ENCODE measurements at places on chromosomes 12 and 14.

- DNase-seq, result no peak
These were observed 71.0 kb downstream of the PLEKHG3 start for GRCh38 chr14:64775081-64775777.

DNA sequence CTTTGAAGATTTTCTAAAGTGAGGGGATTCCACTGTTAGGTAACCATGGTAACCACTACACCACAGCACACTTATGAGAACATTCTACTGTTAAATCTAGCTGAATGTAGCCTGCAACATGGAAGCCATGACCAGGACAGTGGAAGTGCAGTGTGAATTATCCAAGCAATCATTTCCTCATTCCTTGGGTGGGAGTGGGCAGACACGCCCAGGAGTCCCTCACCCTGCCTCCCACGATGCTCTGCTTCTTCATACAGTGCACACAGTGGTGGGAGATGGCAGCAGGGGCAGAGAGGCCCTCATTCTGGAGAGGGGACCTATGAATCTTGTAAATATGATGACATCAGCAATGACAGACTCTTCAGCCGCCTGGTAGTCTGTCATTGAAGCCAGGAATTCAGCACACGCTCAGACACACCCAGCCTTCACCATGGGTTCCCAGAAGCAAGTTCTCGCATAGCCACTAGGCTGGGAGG is 70.1 kb upstream of the HOXC13 start:
- DNase-seq, result no peak

- no peak for DNase-seq
These were observed 564.8 kb downstream of the MED13L start for GRCh38 chr12:115712676-115713075.

- no peak for DNase-seq
These were observed 13.0 kb upstream of the SERPINA12 start for GRCh38 chr14:94522115-94522724.

- DNase-seq, result no peak
These were observed 37.4 kb downstream of the GNPTAB start for GRCh38 chr12:101793401-101793800.

- no peak for DNase-seq
These were observed 275.7 kb upstream of the SSTR1 start for GRCh38 chr14:37932008-37932407.

DNA sequence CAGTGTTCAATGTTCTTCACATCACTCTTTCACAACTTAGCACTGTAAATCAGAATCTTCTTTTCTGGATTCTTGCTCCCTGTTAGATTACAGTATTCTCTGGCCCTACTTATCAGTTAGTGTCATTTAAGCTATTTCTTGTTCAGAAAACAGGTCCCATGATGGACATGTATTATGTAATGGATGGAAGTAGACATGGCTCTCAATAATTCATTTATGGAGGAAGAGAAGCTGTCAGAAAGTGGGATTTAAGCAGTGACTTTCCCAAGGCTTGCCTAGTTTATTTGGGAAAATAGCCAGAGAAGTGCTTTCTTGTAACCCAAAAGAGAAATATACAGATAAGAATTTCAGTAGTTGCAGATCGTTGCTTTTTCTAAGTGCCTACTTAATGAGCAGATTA is 1.6 kb downstream of the ERC1 start:
- no peak for DNase-seq

DNA sequence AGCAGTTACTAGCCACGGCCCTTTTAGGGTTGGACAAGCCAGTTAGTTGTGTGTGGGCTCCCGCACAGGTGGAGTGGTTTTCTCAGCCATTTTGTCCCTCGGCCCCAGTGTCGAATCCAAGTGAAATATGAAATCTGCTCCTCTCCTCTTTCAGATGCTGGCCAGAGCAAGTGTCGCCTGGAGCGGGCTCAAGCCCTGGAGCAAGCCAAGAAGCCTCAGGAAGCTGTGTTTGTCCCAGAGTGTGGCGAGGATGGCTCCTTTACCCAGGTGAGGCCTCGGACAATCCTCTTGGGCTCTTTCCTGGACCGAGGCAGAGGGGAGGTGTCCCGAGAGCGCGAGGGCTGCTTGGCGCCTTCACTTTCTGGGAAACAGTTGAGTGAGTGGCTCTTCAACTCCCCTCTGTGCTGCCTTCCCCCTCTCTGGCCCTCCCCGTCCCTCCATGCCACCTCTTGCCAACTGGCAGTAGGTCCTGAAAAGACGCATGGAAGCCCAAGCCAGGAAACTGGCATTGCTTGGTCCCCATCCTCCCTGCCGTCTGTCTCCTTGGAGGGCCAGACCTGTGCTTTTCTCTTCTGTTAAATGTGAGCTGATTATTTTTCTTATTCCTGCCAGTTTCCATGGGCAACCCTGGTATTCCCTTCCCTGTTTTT is 74.2 kb downstream of the SMOC1 start:
- DNase-seq, result no peak

DNA sequence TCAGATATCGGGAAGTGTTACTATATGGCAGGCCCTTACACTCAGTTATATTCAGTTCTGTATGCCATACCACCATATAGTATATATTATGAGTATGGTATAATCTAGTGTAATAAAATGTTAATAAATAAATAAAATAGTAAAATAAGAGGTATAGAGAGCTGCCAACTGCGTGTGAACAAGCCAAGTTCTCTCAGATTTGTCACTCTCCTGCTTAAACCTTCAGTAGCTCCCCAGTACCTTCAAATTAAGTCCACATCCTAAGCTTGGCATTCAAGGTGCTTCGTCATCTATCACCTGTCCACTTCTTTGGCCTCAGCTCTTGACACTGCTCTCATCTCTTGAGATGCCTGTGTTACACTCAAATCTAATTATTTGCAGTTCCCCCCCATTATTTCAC is 12.8 kb upstream of the CREBL2 start:
- no peak for DNase-seq

GRCh38 chr14:100348253-100348729 is 25.2 kb downstream of the SLC25A47 start:
- DNase-seq, result no peak

DNA sequence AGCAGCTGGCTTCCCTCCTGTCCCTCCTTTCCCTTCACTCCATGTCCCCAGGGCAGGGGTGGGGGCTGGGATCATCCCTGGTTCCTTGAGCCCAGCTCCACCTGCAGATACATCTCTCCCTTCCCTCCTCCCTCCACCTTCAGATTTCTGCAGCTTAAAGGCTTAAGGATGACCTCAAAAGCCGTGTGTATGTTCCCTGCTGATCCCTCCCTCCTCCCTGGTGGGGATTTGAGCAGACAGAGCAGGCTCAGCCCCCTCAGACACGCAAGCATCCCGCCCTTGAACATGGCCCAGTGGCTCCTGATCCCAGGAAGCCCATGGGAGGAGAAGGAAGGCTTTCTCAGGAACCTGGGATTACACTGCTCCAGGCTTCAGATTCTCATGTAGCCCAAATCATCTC is 82.9 kb upstream of the RIN3 start:
- DNase-seq, result no peak

DNA sequence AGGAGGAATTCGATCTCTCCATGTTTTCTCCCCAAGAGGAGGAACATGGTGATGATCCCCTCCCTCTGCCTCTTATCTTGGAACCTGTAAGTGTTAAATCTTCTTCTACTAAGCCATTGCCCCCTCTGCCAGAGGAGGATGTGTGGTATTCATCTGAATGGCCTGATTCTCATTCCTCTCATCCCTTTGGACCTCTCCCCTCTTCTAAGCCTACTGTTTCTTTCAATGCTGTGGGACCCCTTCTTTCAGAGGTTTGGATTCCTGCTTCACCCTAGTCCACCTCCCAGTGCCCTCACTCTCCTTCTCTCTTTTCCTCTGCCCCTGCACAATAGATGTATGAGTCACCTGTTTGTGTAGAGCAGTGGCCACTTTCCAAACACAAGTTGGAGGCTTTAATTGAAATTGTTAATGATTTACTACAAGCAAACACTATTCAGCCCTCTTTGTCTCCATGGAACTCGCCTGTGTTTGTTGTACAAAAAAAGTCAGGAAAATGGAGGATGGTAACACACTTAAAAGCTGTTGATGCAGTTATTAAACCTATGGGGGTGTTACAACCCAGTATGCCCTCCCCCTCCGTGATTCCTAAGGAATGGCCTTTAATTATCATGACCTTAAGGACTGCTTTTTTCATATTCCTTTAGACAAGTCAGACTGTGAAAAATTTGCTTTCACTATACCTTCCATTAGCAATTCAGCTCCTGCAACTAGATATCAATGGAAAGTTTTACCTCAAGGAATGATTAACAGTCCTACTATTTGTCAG is 192.1 kb upstream of the ALG10B start:
- DNase-seq, result no peak

- no peak for DNase-seq
These were observed 161.5 kb upstream of the VASH1 start for GRCh38 chr14:76599559-76600287.

- no peak for DNase-seq
These were observed 92.9 kb upstream of the MAX start for GRCh38 chr14:65195042-65195719.

DNA sequence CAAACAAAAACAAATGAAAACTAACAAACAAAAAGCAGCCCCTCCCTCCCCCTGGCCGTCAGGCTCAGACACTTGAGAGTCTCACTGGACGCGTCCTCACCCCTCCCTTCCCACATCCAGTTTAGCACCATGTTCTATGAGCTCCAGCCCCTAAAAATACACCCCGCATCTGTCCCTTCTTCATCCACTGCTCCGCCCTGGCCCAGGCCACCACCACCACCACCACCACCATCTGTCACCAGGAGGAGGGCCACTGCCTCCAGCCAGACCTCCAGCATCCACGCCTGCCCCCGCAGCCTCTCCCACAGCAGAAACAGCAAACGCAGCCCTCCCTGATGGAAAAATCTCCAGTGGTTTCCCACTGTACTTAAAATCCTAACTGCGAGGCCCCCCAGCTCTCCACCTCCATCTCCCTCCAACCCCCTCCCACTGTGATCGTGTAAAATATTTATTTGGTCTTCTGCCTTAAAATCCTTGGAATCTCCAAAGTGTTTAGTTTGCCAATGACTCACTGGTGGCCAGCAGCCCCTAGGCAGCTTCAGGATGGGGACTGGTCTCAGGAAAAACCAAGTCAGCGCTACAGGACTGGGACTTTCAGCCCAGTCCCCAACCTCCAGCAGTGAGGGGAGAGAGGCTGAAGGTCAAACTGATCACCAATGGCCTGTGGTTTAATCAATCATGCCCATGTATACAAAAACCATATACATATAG is 95.1 kb downstream of the SCARB1 start:
- no peak for DNase-seq

GRCh38 chr12:6947615-6948014 is 3.5 kb upstream of the PTPN6 start:
- DNase-seq, result no peak

- no peak for DNase-seq
These were observed 22.8 kb downstream of the ATF1 start for GRCh38 chr12:50786498-50787231.

DNA sequence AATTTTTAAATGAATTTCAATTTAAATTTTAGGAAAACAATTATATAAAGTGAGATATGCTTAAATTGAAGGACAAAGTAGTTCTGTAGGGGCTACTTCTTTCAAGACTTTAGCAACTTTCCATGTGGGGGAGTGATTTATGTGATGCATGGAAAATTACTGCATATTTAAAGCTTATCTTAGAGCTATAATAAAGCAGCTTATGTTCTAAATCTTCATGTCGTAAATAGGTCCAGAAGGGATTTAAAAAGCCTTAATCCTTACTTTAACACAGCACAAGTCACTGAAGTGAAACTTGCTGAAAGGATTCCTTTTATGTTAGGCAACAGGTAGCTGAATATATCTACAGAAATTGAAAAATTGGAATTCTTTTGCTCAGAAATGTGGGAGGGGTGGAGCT is 340.4 kb downstream of the NAV3 start:
- DNase-seq, result no peak

DNA sequence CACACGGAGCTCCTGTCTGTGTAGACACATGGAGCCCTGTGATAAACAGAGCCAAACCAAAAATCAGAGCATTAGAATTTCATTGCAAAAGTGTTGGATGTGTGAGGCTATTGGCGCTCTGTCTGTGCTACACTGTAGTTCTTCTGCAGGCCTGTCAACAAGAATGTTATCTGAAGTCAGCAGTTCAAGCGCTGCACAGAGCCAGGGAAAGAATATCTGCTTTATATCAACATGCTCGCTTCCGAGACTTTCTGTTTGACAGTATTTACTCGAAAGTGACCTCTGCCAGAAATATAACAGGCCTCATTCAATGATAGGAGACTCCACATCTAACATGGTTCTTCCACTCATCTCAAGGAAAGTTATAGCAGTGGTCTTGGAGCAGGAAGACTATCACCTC is 118.3 kb downstream of the CCER1 start:
- no peak for DNase-seq

GRCh38 chr14:96102081-96102856 is 63.1 kb downstream of the C14orf132 start:
- no peak for DNase-seq

- DNase-seq, result no peak
These were observed 227.3 kb downstream of the KTN1 start for GRCh38 chr14:55807053-55807880.

DNA sequence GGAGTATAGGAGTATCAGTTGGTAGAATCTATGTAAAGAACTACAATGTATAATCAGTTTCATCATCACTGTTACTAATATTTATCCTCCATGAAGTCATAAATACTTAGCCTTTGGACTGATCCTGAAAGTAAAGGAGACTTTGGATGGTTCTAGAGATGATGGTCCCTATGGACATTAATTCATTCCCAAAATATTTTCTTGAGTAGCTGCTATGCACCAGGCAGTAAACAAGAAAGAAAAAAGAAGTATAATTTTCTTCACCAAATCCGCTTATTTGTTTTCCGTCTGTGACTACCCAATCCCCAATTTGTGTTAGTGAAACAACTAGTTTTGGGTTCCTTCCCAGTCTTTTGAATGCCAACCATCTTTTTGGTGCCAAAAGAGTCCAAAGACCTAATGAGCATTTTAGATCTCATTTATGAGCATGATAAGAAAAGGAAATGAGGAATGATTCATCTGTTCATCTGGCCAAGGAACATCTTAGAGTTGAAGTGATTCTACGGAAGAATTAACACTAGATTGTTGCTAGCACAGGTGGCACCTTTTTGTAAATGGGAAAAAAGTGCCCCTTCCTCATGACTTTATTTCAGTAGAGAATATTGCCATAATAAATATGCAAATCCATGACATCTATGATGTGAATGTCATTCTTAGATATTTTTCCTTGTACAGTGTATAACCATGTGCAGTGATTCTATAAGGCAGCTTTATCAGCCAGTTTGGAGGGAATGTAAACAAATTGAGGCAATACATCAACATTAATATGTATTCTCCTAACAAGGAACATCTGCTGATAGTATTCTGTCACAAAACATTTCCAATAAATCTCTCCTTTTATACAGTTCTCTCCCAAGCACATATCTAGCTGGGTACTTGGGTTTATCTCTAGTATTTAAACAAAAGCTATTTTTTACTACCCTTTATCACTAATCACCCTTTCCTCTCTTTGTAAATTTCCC is 85.1 kb upstream of the CCDC91 start:
- DNase-seq, result no peak

Measured in KG1 (cell line).